ENCODE measurements at places on chromosomes 12 and 14.

GRCh38 chr14:89915114-89915878 is 39.2 kb downstream of the EFCAB11 start:
- DNase-seq, result peak; percentile 38

GRCh38 chr14:59297071-59297776 is 108.8 kb downstream of the DAAM1 start:
- DNase-seq, result no peak

DNA sequence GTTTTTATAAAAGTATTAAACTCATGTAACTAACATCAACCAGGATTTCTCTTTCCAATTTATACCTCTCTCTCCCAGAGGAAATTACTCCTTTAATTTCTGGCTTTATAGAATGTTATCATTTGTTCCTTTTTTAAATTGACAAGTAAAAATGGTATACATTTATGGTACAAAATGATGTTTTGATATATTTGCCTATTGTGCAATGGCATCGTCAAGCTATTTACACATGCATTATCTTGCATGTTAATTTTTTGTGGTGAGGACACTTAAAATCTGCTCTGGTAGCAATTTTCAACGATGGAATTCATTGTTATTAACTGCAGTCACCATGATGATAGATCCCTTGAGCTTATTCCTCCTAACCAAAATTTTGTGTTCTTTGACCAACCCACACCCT is 149.0 kb upstream of the NAV3 start:
- DNase-seq, result no peak

DNA sequence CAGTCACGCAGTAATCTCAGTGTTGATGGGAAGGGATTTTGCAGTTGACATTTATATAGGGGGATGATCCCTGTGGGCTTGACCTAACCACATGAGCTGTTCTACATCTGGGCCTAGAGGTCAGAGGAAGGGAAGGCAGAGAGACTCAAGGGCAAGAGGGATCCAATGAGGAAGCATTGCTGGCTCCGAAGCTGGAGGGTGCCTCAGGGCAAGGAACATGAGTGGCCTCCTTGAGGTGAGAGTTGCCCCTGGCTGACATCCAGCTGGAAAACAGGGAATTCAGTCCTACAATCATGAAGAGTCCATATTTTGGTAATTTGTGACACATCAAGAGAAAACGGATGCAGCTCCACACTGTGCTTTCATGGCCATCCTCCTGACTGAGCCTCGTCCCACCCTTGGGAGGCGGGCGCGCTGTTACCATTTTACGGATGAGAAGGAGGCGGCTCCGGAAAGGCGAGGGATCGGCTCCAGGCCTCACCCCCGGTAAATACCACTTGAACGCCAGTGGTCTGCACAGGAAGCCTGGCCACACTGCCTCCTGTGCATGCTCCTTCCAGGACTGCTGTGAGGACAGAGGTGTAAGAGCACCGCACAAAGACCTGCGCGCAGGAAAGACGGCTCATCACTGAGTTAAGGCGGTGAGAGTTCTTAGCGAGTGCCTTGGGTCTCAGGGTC is 18.5 kb upstream of the FKBP4 start:
- DNase-seq, result no peak

DNA sequence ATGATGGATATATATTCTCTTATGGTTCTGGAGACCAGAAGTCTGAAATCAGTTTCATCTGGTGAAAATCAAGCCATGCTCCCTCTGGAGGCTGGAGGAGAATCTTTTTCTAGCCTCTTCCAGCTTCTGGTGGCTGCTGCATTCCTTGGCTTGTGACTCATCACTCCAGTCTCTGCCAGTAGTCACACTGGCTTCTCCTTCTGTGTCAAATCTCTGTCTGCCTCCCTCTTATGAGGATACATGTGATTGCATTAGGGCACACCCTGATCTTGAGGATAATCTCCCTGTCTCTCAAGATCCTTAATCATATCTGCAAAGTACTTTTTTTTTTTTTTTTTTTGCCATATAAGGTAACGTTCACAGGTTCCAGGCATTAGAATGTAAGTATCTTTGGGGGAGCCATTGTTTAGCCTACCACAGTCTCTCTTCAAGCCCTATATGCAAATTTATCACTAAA is 17.7 kb downstream of the DNAL1 start:
- DNase-seq, result no peak

DNA sequence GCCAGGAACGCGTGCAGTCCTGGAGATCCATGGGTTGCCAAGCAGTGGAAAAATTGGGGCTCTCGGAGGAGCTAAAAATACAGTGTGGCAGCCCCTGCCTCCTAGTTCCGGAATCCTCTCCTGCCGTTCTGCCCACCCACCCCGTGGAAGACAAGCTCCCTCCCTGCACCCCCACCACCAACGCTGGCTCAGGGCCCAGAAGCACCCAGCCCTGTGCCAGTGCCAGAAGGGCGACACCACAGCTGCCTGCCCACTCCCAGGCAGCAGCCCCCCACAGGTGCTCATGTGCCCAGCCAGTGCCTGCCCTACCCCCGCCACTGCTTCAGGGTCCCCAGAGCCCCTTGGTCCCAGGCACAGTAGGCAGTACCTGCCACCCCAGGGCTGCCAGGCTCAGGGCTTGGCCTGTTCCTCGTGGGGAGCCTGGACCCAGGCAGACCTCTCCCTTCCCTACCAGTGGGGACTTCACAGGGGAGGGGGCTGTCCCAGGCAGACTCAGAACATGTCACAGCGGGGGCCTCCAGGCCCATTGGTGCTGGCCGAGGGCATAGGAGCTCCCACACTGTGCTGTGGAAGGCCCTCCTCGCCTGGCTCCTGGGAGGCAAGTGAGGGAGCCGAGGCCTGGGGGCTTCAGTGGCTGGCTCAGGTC is 7.4 kb downstream of the INF2 start:
- no peak for DNase-seq

- no peak for DNase-seq
Observed at GRCh38 chr14:104927901-104928300, 3.2 kb downstream of the PLD4 start.

- DNase-seq, result no peak
Observed at GRCh38 chr14:59299731-59300130, 111.3 kb downstream of the DAAM1 start.

- peak; percentile 25 for DNase-seq
Observed at GRCh38 chr14:76784881-76785280, 23.6 kb downstream of the VASH1 start.

- DNase-seq, result no peak
Observed at GRCh38 chr14:90093942-90094595, 32.3 kb downstream of the KCNK13 start.

GRCh38 chr14:86086962-86087361 is 557.0 kb downstream of the FLRT2 start:
- DNase-seq, result no peak

GRCh38 chr14:81315341-81315740 is 84.8 kb downstream of the STON2 start:
- no peak for DNase-seq

DNA sequence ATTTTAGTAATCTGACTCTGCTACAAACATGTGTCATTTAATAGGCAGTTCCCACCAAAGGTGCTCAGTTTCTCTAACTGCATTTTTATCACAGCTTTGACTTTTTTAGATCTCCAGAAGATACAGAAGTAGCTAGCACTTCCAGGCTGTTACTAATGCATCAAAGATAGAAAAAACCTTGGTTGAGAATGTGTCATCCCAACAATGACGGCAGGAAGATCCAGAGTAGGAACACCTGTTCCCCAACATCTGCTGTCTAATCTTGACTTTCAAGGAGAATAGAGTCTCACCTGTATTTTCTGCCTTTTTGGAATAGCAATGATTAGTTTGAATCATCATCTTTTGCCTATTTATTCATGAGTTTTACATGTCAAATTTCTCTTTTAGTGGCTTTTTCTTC is 45.0 kb downstream of the ARMH4 start:
- DNase-seq, result no peak

GRCh38 chr14:54776361-54777001 is 126.1 kb downstream of the GCH1 start:
- DNase-seq, result peak; percentile 76

GRCh38 chr12:94445662-94446061 is 14.0 kb downstream of the CEP83 start:
- DNase-seq, result no peak

DNA sequence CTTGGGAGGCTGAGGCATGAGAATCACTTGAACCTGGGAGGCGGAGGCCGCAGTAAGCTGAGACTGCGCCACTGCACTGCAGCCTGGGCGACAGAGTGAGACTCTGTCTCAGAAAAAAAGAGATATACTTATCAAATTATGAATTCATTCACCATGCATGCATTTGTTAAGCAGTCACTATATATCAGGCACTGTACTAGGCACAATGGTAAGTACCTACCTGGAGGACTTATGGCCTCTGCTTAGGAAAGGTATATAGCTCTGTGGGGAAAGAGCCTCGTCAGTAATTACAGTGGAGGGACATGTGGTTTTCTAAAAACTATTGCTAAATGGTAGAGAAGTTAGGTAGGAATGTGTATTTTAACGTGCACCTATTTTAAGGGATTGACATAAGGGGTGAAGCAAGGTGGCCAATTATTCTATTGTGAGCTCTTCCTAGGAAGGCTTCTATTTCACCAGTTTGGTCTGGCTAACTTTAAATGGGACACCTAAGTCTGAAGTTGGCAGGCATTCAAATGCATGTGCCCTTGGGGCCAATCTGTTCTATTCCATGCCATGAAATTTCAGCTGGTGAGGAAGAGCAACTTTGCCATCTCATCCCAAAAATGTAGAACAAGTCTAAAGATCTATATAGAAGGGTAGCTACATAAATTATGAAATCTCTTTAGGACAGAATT is 15.0 kb downstream of the TCP11L2 start:
- no peak for DNase-seq

DNA sequence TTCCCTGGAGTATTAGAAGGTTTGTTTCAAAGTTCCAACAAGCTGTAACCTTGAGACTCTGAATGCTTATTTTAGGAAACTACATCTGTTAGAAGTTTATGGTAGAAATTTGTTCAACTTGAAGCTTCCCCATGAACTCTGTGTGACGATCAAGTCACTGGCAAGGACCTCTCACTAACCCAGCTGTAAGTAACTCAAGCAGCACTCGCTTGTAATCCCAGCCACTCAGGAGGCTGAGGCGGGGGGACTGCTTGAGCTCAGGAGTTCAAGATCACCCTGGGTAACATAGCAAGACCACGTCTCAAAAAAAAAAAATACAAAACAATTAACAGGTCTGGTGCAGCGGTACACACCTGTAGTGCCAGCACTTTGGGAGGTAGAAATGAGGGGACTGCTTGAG is 25.6 kb downstream of the TESC start:
- DNase-seq, result no peak

DNA sequence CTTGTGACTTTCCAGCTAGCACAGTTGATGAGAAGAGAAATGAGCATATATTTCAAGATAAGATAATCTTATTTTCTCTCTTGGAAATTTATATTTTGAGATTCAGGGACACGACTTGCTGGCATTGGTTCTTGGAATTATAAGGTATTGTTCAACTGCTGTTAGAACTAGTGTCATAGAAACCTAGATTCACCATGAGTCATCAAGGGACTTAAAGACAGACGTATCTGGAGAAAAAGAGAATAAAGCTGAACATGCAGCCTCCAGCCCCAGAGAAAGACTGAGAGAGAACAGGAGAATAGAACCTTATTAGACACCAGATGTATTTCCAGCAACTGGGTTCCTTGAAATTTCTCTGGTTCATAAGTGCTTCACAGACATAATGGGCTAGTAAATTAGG is 194.4 kb upstream of the PPFIA2 start:
- no peak for DNase-seq

DNA sequence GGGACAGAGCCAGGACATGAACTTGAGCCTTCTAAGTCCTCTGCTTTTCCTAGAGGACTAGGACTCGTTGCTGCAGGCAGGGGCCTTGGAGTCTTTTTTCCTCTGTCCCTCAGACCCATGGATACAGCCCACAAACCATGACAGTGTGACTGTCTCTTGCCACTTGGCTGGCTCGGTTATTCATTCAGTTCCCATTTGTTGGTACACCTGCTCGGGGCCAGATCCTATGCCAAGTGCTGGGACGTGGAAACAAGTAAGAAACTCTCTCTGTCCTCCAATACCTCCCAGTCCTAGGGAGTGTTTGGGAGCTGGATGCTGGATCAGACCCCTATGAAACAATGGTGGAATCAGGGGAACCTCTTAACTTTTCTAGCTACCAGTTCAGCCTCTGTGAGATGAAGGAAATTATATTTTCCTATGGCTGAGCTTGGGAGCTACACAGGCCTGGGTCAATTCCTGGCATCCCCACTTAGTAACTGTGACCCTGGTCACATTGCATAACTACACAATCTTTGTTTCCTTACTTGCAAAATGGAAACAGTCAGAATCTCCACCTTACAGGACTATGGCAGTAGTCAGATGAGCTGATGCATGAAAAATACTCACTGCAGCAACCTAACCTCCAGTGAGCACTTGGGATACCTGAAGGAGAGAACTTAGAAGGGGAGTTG is 106.3 kb upstream of the VRK1 start:
- DNase-seq, result no peak

GRCh38 chr12:507391-507796 is 47.7 kb downstream of the B4GALNT3 start:
- no peak for DNase-seq

DNA sequence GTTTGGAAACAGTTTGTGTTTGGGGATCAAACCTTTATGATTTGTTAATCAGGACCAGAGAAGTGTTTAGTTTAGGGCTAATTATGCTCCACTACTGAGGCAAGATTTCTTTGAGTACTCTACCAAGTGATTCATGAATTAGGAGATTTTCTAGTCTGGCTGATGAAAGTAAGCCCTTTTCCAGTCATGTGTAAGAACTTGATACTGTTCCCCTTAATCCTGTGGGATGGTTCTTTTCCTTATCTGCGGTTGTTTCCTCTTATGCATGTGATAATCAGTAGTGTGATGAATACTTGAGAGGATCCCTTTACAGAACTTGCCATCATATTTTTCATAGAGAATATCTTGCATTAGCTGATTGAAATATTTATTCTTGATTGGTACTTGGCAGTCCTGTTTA is 42.1 kb downstream of the DYRK2 start:
- no peak for DNase-seq

- peak; percentile 5 for DNase-seq
Observed at GRCh38 chr14:97219431-97220017, 422.3 kb downstream of the VRK1 start.

GRCh38 chr12:114625294-114625851 is 58.6 kb downstream of the TBX3 start:
- DNase-seq, result peak; percentile 7

- no peak for DNase-seq
Observed at GRCh38 chr12:32115404-32116104, 8.9 kb downstream of the BICD1 start.

- DNase-seq, result no peak
Observed at GRCh38 chr12:58249610-58250009, 308.2 kb downstream of the ATP23 start.

DNA sequence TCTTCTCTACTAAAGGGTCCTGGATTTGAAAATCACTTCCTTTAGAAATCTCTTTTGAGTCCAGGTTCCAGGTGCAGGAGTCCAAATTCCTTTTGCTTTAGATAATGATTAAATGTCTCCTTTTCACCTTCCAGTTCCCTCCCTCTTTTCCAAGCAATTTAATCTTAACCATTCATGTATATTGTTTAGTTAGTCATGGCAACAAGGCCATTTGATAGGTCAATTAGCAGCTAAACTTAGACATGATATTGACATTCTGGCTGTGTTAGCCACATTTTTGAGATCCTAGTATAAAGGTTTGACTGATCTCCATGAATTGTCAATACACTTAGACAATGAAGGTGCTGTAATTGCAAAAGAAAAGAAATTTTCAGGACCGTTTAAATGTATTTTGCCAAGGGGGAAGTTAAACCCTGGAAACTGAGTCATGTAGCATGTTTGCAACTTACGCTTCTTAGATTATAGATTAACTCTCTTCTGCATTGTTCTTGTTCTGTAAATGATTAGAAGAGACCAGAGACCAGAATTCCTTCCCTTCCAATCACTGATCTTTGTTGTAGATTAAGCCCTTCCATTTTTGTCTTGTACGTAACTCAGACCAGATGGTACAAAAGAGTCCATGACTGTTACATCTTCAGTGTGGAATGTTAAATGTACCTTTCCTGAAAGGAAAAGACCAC is 12.4 kb upstream of the C12orf75 start:
- DNase-seq, result no peak
